ENCODE measurements at places on chromosomes 1 and 21.

DNA sequence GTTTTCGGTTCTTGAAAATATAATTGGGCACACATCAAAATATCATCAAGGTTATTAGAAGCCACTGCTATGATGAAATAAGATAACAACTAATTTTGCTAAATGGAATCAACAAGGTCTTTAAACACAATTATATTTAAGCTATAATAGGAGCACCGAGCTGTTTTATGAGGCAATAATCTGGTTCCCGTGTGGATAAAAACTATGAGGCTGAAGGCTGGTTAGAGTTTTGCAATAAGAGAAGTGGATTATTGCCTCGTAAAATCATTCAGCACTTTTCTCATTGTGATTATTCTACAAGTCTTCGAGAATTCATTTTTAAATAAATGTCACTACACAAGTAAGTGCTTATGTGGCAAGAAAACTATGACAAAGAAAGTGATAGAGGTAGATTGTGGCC, 975.7 kb upstream of the ADGRL2 start:
- no peak for DNase-seq

GRCh38 chr1:64046891-64047290, 156.5 kb upstream of the UBE2U start:
- no peak for DNase-seq

DNA sequence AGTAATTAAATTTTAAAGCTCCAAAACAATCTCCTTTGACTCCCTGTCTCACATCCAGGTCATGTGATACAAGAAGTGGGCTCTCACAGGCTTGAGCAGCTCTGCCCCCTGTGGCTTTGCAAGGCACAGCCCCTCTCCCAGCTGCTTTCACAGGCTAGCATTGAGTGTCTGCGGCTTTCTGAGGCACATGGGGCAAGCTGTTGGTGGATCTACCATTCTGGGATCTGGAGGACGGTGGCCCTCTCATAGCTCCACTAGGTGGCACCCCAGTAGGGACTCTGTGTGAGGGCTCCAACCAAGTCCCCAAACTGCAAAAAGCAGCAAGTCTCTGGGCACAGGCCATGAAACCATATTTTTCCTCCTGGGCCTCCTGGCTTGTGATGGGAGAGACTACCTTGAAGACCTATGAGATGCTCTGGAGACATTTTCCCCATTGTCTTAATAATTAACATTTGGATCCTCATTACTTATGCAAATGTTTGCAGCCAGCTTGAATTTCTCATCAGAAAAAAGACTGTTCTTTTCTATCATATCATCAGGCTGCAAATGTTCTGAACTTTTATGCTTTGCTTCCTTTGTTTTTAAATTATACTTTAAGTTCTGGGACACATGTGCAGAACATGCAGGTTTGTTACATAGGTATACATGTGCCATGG, 554.1 kb upstream of the OLFM3 start:
- no peak for DNase-seq

GRCh38 chr1:199113265-199113869, 474.5 kb downstream of the PTPRC start:
- DNase-seq, result peak; percentile 49

GRCh38 chr1:54012008-54012325, 6.0 kb downstream of the LDLRAD1 start:
- DNase-seq, result no peak

GRCh38 chr1:162635418-162635817, 3.2 kb downstream of the DDR2 start:
- DNase-seq, result no peak

DNA sequence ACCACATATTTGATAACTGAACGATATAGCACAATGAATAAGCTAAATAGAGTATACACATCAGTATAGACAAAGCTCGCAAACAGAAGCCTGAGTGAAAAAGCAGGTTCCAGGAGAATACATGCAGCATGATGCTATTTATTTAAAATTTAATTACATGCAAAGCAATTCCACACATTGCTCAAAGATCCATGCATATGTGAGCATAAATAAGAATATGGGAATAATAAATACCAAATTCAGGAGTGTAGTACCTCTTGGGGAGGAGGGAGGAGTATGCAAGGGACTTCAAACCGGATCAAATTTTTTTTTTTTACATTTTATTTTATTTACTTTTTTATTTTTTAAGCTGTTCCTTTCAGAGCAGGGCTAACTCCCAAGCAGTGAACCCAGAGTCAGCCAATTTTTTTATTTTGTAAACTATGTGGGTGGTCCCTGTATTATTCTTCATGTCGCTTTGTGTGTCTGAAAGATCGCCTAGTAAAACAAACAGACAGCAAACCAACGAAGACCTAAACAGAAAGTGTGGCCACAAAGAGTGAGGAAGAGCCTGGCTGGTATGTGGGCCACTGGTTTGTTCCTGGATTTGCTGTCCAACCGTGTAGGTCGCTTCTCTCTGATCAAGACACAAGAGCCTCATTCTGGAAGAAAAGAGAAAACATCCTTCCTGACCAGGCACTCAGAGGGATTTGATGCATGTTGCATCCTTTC, 4.2 kb upstream of the SHISAL2A start:
- DNase-seq, result no peak

All from stimulated activated effector memory CD8-positive, alpha-beta T cell treated with anti-CD3 and anti-CD28 coated beads, Interleukin-12 subunit alpha, Interleukin-12 subunit beta, amount 100 ng/mL, for 72 hours (primary cell).